Eye (tissue), 1 donor: ENCODE measurements at places on chromosomes 11 and 22.

DNA sequence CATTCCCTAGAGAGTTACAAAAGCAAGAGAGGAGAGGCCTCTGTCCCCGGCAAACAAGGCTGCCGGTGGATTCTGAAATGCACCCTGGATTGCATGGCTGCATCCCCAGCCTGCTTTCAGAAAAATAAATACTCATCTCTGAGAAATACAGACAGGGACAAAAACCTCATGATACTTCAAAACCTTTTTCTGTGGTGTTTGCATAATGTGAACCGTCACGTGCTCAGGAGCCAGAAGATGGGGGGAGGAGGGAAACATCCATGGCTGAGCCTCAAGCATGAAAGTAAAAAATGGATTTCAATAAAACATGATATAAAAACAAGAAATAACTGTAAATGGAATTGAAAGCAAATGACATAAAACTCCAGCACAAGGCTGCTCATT is 198.5 kb upstream of the NCAM1 start:
- no peak for DNase-seq

GRCh38 chr11:13260963-13261588 is 16.5 kb upstream of the BMAL1 start:
- no peak for DNase-seq

DNA sequence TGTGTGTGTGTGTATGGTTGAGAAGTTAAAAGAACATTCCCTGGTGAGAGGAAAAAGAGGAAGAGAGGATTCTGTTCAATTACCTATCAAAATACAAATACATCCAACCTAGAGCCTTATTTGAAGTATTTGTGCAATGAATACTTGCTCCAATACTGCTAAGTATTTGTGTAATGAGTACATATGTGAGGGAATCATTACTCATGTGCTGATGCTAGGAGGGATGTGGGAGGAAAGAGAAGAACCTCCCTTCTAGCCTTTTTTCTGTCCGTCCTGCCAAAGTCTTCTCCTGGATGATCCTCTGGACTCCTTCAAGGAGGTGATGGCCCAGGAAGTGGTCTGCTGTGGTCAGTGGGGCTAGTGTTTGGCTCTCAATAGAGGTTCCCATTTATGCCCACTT is 36.0 kb upstream of the ACCSL start:
- no peak for DNase-seq

- no peak for DNase-seq
Measured at GRCh38 chr11:117501237-117501898, 173.7 kb downstream of the CEP164 start.

GRCh38 chr11:60984636-60985035 is 13.2 kb downstream of the CD6 start:
- DNase-seq: peak; percentile 34

GRCh38 chr11:121539000-121539399 is 86.2 kb upstream of the SORL1-AS1 start:
- DNase-seq: no peak

- peak; percentile 13 for DNase-seq
Measured at GRCh38 chr11:121670266-121670665, 217.5 kb upstream of the SORL1-AS1 start.

- DNase-seq: peak; percentile 91
Measured at GRCh38 chr11:133834682-133835592, 10.4 kb downstream of the SPATA19 start.

GRCh38 chr11:104380358-104380757 is 216.4 kb upstream of the PDGFD start:
- no peak for DNase-seq

- DNase-seq: no peak
Measured at GRCh38 chr11:76071090-76071489, 135.2 kb downstream of the WNT11 start.

DNA sequence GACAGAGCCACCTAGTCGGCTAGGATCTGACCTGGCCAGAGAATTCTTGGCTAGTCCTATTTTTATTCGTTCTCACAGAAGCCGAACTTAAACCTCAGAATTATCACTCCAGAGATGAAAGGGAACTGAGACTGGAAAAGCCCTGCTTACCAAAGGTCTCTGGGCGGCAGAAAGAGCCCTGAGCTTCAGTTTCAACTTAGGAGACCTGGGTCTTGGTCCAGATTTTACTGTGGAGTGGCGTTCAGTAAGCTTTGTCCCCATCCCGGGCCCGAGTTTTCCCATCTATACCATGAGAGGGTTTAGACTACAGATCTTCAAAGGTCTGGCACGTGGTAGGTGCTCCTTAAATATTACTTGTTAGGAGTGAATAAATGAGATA is 516 bp downstream of the NEU3 start:
- peak; percentile 43 for DNase-seq

- no peak for DNase-seq
Measured at GRCh38 chr11:1139441-1140083, 18.2 kb upstream of the MUC5AC start.

DNA sequence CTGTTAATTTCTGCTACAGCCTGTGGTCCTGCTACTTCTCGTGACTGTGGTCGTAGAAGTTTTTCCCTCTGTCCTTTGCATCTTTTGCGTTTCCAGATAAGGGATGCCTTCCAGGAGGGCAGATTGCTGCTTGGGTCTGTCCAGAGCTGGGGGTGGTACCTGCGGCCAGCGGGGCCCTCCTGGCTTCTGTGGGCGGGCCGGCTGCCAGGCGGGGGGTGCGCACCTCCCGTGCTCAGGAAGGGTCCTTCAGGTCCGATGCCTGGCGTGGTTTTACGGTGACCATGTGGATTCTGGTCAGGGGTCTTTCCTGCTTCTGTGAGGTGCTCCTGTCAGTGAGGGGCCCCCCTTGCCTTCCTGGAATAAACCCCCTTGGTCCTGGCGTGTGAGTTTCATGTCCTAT is 84.8 kb downstream of the KCNQ1 start:
- no peak for DNase-seq

DNA sequence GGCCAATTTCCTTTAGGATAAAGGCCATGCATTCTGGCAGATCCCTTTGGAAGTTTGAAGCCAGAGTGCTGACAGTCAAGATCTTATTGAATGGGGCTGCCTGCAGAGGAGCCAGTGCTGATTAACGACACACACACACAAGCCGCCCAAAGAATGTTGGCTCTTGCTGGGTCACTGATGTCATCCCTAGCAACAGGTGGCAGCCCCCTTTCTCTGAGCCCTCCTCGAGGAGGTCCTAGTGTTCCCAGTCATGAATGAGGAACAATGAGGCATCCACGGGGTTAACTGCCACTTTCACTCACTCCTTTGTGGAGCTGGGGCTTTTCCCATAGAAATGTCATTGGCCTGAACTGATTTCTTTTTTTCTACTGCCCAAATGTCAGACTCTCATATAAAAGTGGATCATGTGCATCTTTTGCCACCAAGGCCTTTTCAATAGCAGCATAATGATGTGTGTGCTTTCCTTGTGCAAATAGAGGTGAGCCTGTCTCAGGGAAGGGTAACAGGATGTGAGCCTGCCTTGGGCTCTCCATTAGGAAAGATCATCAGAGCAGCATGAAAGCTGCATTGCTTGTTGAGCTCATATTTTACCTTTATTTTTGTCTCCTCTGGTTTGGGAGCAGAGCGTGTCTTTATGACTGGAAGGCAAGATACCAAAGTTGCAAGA is 301.8 kb upstream of the MTNR1B start:
- DNase-seq: peak; percentile 85

DNA sequence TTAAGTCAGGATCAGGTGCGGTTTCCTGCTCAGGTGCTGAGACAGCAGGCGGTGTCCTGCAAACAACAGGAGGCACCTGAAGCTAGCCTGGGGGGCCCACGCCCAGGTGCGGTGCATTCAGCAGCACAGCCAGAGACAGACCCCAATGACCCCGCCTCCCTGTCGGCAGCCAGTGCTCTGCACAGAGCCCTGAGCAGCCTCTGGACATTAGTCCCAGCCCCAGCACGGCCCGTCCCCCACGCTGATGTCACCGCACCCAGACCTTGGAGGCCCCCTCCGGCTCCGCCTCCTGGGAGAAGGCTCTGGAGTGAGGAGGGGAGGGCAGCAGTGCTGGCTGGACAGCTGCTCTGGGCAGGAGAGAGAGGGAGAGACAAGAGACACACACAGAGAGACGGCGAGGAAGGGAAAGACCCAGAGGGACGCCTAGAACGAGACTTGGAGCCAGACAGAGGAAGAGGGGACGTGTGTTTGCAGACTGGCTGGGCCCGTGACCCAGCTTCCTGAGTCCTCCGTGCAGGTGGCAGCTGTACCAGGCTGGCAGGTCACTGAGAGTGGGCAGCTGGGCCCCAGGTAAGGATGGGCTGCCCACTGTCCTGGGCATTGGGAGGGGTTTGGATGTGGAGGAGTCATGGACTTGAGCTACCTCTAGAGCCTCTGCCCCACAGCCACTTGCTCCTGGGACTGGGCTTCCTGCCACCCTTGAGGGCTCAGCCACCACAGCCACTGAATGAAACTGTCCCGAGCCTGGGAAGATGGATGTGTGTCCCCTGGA is at the start of gene MYO7A:
Gene MYO7A, plus strand, starts transcription at position 327 of the 772 bp plus-strand sequence. CDS start 2,389 bp downstream, outside the sequence.
- DNase-seq: peak; percentile 86
